CD4-positive, alpha-beta T cell treated with Interleukin-17A for 1 hour (primary cell): ENCODE measurements at places on chromosomes 13 and 19.

GRCh38 chr19:6030214-6030507, 52.2 kb upstream of the RANBP3 start:
- DNase-seq, result no peak

DNA sequence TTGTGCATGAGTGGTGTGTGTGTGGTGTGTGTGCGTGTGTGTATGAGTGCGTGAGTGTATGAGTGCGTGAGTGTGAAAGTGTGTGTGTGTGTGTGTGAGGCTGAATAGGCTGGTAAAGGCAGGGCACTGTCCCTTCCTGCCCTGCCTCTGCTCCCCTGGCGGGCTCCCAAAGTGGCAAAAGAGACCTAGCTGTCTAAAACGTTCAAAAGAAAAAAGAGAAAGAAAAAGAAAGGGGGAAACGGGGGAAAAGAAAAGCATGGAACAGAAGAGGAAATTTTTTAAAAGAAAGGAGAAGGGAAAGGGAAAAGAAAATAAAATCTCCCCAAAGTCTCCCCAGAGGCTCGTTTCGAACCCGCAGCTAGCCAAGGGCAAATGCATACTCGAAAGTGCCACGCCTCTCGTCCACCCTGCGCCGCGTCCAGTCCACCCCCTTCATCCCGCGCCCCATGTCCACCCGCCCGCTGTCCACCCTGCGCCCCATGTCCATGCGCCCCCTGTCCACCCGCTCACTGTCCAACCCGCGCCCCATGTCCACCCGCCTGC, 37.0 kb upstream of the FLT1 start:
- DNase-seq, result no peak

- DNase-seq, result no peak
Measured at GRCh38 chr19:33375837-33376159, 2.3 kb downstream of the CEBPG start.

DNA sequence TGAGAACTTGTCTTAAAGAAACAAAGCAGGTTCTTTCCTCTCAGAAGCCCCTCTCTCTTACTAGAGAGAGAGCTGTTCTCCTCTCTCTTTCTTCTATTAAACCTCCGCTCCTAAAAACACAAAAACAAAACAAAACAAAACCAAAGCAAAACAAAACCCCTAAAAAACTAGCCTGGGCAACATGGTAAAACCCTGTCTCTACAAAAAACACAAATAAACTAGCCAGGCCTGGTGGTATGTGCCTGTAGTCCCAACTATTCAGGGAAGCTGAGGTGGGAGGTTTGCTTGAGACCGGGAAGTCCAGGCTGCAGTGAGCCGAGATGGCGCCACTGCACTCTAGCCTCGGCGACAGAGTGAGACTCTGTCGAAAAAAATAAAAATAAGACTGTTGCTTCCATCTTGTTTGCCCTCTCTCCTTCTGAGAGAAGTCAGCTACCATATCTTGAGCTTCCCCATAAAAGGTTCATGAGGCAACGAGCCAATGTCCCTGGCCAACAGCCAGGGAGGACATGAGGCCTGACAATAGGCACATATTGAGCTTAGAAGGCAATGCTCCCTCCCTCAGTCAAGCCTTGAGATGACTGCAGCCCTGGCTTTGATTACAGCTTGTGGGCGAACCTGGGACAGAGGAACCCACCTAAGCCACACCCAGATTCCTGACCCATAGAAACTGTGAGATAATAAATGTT, 17.5 kb upstream of the FLT3 start:
- no peak for DNase-seq

DNA sequence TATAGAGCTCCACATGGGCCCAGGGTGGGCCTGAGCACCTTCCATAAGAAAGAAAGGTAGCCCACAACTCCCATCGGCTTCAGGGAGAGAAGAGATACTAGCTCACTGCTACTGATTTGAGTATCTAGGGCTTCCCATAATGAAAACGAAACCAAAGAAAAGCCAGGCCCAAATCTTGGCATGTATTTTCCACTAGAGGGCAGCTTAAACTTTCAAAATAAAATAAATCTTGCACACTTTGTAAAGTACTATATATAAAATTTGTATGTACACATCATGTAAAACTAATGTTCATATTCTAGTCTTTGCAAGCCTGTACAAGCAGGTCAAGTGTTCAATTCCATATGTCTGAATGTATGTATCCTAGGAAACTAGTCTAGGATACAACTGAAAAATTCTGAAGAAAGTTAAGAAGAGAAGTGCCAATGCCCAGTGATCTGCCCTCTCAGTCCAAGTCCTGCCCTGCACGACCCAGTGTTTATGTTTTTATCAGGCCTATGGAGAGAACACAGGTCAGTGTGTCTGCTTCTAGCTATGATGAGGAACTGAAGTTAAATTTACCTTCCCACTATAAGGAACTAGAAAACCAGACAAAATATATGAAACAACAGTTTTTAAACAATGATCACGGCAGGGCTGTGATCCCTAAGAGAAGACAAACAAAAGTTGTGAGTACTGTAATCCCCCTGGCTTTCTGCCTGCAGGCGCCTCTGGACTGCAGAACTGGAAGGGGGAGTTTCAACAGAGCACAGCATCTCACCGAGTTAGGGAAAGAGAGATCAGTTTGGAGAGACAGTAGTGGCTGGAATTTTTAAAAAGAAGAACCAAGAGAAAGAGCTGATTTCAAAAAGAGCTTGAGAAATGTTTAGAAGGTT, 475.7 kb downstream of the UQCRFS1 start:
- DNase-seq, result peak; percentile 28

- no peak for DNase-seq
Measured at GRCh38 chr19:35879068-35879467, 10.7 kb downstream of the APLP1 start.

DNA sequence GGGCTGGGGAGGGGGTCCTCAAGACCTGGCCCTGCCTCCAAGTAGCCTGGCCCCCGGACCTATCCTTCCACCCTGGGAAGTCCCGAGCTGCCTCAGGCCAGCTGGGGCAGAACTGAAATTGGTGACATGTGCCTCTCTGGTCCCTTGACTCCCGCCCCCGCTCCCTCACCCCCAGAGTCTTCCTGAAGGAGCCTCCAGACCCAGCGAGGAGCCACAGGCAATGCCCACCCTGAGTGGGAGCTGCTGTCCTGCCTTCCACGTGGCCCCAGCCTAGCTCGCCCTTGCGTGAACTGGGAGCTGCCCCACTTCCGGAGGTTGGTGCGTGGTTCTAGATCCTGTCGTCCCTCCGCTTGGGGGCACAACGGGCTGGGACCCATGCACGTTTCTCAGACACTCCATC, 34.6 kb downstream of the CEBPA start:
- DNase-seq, result no peak

DNA sequence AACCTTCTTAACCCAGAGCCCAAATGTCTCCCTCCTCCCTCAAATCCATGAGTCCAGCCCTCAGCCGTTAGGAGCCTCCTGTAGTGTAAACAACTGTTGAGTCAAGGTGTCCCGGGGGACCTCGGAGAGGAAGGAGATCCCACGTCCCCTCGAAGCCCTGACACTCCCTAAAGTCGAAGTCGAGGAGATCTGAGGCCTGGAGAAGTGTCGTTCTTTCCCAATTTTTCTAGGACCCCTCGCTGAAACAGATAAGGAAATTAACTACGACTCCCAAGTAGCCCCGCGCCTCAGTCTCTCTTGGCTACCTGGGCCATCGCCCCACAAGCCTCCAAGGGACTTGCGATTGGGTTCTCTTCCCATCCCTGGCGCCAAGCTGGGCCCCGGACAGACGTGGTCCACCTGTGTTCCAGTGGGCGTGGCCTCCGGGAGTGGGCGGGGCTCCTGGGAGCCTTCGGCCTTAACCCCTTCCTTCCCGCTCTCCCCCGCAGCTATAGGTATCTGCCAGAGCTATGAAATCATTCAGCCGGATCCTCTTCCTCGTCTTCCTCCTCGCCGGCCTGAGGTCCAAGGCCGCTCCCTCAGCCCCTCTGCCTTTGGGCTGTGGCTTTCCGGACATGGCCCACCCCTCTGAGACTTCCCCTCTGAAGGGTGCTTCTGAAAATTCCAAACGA, 869 bp downstream of the GFY start:
- no peak for DNase-seq

DNA sequence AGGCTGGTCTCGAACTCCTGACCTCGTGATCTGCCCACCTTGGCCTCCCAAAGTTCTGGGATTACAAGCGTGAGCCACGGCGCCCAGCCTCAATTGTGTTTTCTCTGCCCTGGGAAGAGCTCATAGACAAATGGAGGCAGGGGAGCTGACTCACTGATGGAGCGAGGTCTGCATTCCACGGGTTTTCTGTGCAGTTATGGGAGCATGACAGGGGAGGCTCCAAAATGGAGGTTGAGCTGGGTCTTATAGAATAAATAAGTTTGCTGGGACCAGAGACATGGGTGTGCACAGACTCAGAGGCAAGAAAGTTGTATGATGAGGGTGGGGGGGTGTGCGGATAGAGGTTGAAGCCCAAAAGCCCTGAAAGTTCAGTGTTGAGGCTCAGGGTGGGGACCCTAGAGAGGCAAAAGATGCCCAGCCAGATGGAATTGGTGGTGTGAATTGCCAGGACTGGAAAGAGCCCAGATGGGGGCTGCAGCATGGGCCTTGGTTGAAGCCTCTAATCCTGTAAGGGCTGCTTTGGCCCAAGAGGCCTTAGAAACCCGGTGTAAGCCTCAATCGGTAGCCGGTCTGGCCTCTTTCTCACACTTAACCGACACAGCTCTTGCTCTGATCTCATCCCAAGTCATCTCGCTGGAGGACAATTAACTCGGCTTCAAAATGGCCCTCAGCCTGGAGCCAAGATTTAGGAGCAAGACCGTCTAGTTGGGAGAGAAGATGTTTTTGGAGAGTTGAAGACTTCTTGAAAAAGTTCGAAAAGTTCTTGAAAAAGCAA, 1.9 kb downstream of the TPM4 start:
- peak; percentile 32 for DNase-seq

- DNase-seq, result no peak
Measured at GRCh38 chr19:16773259-16773658, 53.6 kb downstream of the NWD1 start.

GRCh38 chr13:42380420-42381164, 108.6 kb downstream of the AKAP11 start:
- DNase-seq, result no peak

DNA sequence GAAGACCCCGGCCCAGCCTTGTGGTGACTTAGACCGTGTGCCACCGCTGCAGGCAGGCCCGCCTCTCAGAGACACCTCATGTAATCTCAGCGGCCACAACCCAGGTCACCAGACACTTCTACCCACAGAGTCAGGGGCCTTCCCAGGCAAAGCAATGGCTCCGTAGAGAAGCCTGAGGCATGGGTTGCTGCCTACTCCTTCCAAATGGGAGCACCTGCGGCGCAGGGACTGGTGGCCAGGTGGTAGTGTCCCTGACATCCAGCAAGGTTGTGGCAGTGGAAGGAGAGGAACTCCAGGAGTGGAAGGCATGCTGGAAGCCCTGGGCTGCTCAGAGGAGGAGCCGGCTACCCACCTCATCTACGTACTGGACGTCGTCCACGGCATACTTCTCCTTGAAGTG, 21.0 kb downstream of the PEPD start:
- DNase-seq, result no peak

GRCh38 chr13:59653916-59654315, 509.8 kb downstream of the DIAPH3 start:
- no peak for DNase-seq

GRCh38 chr13:101893021-101893420, 440.5 kb downstream of the ITGBL1 start:
- no peak for DNase-seq

- DNase-seq, result no peak
Measured at GRCh38 chr13:91544723-91545122, 146.3 kb downstream of the GPC5 start.

DNA sequence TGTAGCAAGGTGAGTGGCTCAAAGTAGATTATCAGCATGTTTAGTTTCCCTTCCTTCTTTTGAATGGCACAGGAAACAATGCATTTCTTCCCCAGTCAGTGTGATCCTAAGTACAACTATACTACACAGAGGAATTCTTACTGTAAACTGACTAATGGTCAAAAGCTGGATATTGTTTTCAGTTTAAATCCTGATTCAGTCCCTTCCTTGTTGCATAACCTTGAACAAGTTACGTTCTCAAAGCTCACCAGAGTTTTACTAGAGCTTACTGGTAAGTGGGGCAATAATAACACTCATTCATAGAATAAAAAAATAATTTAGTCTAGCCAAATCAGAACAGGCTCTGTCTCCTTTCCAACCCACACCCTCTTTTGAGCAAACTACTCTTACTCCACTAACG, 180.1 kb downstream of the POSTN start:
- no peak for DNase-seq

GRCh38 chr19:11279505-11280236, 16.3 kb upstream of the TSPAN16 start:
- peak; percentile 78 for DNase-seq

DNA sequence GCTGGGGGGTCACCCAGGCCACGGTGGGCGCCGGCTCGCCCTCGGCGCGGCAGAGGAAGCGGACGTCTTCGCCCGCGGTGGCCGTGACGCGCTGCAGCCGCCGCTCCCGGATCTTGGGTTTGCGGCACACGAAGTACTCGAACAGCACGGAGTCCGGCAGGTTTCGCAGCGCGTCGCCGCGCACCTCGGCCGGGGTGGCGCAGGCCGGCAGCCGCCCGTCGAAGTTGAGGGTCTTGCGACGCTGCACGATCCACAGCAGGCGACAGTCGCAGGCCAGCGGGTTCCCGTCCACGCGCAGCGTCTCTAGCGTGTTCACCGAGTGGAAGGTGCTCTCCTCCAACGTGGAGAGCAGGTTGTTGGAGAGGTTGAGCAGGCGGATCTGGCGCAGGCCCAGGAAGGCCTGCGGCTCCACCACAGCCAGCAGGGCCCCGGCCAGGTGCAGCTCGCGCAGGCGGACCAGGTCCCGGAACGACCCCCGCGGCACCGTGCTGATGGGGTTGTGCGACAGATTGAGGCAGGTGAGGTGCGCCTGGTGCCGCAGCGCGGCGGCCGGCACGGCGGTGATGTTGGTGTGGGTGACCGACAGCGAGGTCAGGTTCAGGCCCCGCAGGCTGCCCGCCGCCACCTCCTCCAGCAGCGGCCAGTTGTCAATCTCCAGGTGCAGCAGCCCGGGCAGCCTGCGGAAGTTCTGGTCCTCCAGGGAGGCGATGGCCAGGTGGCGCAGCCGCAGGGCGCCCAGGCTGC, 8.6 kb upstream of the PEAK3 start:
- DNase-seq, result no peak

- DNase-seq, result peak; percentile 68
Measured at GRCh38 chr19:19860756-19861390, 4.8 kb upstream of the ZNF253 start.

DNA sequence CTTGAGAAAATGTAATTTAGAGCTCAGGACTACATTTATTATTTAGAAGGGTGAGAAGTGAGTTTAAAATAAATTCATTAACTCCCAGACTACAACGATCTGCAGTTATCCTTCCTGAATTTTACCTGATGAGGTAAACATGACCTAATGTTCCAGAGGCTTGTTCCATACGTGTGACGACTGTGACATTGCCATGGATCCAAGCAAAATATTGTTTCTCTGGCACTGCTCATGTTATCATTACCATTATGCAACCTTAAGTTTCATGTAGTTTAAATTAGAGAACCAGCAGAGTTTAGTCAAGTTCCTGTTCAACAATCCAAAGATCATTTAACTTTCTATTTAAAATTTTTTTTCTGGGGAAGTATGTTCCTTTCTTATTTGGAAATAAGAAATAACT, 279.6 kb downstream of the KLF5 start:
- no peak for DNase-seq

- DNase-seq, result no peak
Measured at GRCh38 chr19:52789440-52789839, 2.8 kb upstream of the ZNF600 start.
